ENCODE measurements at places on chromosomes 12 and 14.
A peak's percentile ranks its signal among the peaks of the same experiment; 100 is the strongest.

- no peaks in the 10 kb centered on the region for H3K36me3 ChIP-seq
- no peak overlapping the region for H3K27ac ChIP-seq
- H3K27me3 ChIP-seq = no peaks in the 10 kb centered on the region
- H3K4me3 ChIP-seq = no peak overlapping the region
- H3K4me1 ChIP-seq = no peaks in the 10 kb centered on the region
Measured at GRCh38 chr12:113537046-113537750, 65.5 kb upstream of the LHX5 start.

DNA sequence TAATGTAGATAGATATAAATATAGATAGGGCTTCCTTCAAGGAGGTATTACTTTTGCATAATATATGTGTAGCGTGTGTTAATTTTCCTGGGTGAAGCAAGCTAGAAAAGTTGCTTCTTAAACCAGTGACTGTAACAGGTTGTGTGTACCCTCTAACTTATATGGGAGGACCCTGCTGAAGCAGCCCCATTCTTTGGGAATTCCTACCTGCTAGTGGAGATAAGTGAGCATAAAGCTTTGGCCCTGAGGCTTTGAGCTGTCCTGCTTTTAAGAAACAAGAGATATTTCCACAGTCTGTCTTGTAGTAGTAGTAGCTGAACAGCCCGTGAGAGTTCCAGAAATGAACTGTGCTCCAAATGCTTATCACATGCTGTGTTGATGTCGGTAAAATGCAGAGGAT is 8.6 kb downstream of the RMST start:
- no peaks in the 10 kb centered on the region for H3K36me3 ChIP-seq
- no peak overlapping the region for H3K27ac ChIP-seq
- H3K27me3 ChIP-seq = no peaks in the 10 kb centered on the region
- DNase-seq = no peak
- H3K4me1 ChIP-seq = no peaks in the 10 kb centered on the region
- no peak overlapping the region for H3K4me3 ChIP-seq

DNA sequence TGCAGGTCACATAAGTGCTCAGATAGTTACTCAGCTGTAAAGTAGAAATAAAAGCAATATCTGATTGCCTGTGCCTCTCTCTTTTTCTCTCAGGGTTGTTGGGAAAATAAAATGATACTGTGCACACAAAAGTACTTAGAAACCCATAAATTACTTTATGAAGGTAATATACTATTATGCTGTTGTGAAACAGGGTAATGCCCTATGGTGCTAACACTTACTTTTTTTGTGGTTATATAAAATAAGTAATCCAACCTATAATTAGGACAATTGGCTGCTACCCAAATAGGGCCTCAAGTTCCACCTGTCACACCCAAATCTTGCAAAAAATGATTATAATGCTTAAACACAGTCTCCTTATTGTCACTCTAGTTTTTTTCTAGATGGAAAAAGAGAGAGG is 50.6 kb downstream of the DAAM1 start:
- H3K27ac ChIP-seq = no peak overlapping the region
- no peaks in the 10 kb centered on the region for H3K36me3 ChIP-seq
- DNase-seq = no peak
- H3K4me3 ChIP-seq = no peak overlapping the region
- H3K4me1 ChIP-seq = no peaks in the 10 kb centered on the region

- no peak overlapping the region for H3K27ac ChIP-seq
- H3K27me3 ChIP-seq = no peaks in the 10 kb centered on the region
- no peak for DNase-seq
- no peak overlapping the region for H3K4me3 ChIP-seq
Measured at GRCh38 chr14:98966016-98966415, 306.0 kb downstream of the BCL11B start.

DNA sequence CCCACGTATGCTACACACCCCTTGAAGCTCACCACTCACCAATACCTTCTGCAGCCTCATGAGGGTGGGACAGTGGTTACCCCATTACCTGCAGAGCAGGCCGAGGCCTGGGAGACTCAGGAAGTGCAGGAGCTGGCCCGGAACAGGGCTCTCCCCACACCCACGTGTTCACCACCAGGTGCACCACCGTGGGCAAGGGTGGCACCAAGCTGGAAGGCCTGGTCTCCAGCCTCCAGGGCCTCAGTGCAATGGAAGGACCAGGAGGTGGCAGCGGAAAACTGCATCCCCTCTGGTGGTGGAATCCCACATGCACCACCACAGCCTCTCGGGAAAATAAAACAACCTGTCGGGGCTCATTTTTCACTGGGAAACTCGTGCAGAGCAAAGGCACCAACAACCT is 36.4 kb downstream of the ITPK1 start:
- no peak for DNase-seq
- H3K4me3 ChIP-seq = no peak overlapping the region
- H3K4me1 ChIP-seq = peaks cover 2% of the 10 kb centered on the region

DNA sequence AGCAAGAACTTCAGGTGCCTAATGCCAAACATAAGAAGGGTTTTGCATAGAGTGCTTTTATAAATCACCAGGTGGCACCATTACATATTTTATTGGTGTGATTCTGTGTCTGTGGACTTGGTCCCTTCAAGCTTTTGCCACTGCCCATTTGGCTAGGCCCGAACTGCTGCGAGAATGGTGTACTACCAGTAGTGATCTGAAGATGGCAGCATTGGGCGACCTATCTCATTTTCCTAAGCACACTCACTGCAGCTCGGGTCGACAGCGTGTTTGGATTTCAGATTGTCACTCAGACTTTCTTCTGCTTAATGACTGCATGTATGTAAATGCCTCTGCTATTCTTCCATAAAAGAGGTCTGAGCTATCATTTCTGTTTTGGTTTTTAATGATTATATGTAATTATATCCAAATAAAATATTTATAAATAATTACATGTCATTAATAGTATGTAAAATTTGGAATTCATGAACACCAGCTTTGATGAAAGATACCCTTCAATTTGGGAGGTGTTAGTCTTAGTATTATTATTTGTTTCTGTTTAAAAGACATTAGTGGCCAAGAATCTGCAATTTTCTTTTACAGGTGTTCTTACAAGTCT is 78.5 kb downstream of the TPH2 start:
- no peaks in the 10 kb centered on the region for H3K36me3 ChIP-seq
- DNase-seq = peak; percentile 80
- no peaks in the 10 kb centered on the region for H3K4me1 ChIP-seq

GRCh38 chr12:52436000-52436827 is 2.0 kb upstream of the KRT75 start:
- H3K27ac ChIP-seq = no peak overlapping the region
- H3K27me3 ChIP-seq = no peaks in the 10 kb centered on the region
- no peaks in the 10 kb centered on the region for H3K4me1 ChIP-seq
- no peak for DNase-seq
- no peaks in the 10 kb centered on the region for H3K36me3 ChIP-seq

GRCh38 chr14:81797315-81797714 is 263.7 kb upstream of the SEL1L start:
- H3K27ac ChIP-seq = no peak overlapping the region
- no peak for DNase-seq
- no peaks in the 10 kb centered on the region for H3K27me3 ChIP-seq
- H3K4me1 ChIP-seq = no peaks in the 10 kb centered on the region
- H3K36me3 ChIP-seq = no peaks in the 10 kb centered on the region

DNA sequence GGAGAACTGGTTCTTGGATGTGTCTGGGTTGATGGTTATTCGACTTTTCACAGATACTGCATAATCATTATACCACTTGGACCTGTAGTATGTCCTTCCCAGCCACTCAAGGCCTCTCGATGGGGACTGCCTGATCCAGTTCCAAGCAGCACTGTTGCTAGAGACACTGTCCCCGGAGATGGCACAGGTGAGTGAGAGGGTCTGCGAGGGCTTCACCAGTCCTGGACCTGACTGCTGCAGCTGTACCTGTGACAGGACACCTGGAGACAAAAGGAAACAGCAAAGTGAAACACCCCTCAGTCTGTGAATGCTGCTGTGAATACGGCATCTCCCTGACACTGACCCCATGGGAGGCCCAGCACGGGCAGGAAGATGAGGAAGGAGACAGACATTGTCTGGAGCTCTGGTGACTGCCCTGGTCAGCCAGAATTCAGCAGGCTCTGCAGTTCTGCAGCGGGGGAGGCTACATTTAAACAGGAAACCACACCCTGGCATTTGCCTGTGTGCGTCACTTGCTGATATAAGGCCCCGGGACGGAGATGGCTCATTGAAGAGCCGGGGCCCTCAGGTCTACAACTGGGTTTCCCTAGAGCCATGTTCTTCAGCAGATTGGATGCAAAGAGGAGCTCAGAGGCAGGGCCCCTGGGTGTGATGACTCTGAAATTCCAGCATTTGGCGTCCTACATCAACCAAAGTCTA is 413.6 kb downstream of the TMEM121 start:
- H3K36me3 ChIP-seq = no peaks in the 10 kb centered on the region
- no peaks in the 10 kb centered on the region for H3K27me3 ChIP-seq
- DNase-seq = no peak
- no peaks in the 10 kb centered on the region for H3K4me1 ChIP-seq
- H3K27ac ChIP-seq = no peak overlapping the region

DNA sequence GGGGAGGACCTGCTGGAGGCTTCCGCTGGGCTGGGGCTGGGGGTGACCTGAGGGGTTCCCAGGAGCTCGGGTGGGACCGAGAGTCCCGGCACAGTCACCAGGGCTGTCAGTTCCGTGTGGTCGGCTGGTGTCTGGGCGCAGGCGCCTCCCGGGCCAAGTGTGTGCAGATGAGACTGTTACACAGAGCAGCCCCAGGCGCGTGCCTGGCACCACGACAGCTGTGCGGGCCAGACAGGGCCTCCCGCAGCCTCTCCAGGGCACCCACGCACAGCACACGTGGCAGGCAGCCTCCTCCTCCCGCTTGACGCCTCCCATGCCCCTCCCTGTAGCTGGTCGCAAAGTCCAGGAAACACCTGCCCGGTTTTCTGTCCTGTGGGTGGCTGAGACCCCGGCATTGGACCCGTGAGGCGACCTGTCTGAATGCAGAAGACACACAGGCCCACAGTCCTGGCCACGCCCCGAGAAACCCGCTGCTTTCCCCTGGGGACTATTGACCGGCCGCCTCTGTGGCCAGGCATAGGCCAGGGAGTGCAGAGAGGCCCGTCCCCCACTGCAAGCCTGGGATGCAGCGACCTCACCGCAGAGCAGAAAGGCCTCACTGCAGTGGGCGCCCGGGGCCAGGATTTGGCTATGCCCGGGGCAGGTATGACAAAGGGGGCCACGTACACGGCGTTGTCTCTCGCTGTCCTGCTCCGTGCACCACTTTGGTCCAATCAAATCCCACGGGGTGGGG is 12.1 kb upstream of the GALNT9 start:
- no peak for DNase-seq
- no peaks in the 10 kb centered on the region for H3K27me3 ChIP-seq
- no peaks in the 10 kb centered on the region for H3K4me1 ChIP-seq

- no peaks in the 10 kb centered on the region for H3K36me3 ChIP-seq
- H3K27me3 ChIP-seq = no peaks in the 10 kb centered on the region
- no peak overlapping the region for H3K27ac ChIP-seq
- no peaks in the 10 kb centered on the region for H3K4me1 ChIP-seq
- H3K4me3 ChIP-seq = no peak overlapping the region
- no peak for DNase-seq
Measured at GRCh38 chr14:26170885-26171284, 426.9 kb downstream of the NOVA1 start.

- H3K36me3 ChIP-seq = no peaks in the 10 kb centered on the region
- peak; percentile 98 for DNase-seq
- H3K27me3 ChIP-seq = no peaks in the 10 kb centered on the region
- no peak overlapping the region for H3K4me3 ChIP-seq
- H3K27ac ChIP-seq = peak overlapping the region; percentile 85
- H3K4me1 ChIP-seq = peaks cover 11% of the 10 kb centered on the region
Measured at GRCh38 chr14:101927859-101928258, 36.5 kb upstream of the DYNC1H1 start.

DNA sequence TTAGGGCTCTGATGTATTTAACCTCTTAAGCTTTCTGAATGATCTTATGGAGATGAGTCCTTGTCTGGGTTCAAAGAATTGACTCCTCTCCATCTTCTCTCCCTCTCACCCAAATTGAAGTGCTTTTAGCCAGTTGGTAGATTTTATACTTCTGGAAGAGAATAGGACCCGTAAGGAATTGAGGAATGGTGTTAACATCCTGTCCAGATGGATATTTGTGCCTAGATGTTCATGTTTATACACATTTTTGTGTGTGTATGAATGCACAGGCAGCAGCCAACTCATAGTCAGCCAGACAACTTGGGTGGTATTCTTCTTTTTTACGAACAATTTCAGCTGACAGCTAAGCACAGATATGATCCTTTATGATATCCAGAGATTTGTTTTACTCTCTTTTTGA is 449.6 kb upstream of the RGS6 start:
- H3K4me1 ChIP-seq = no peaks in the 10 kb centered on the region
- H3K4me3 ChIP-seq = no peak overlapping the region
- no peak overlapping the region for H3K27ac ChIP-seq

DNA sequence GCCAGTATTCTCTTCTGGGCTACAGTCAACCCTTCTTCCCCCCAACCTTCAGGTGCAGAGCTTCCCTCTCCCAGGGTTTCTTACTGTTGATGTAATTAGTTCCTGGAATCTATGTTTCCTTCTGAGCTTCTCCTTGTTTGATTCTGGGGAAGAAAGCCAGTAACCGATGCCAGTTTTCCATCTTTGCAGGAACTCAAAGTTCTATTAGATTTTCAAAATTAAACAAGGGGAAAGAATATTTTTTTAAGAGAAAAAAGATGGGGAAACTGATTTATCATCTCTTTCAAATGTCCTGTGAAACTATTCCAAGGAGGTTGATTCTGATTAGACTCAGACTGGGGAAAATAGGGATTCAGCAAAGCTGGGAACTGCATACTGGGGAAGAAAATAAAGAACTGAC is 17.9 kb upstream of the FAM234B start:
- DNase-seq = no peak
- H3K36me3 ChIP-seq = no peaks in the 10 kb centered on the region
- no peak overlapping the region for H3K4me3 ChIP-seq
- no peaks in the 10 kb centered on the region for H3K27me3 ChIP-seq
- H3K27ac ChIP-seq = no peak overlapping the region

- H3K27me3 ChIP-seq = peaks cover 2% of the 10 kb centered on the region
Measured at GRCh38 chr12:95857156-95857555, 1.6 kb upstream of the SNRPF start.

DNA sequence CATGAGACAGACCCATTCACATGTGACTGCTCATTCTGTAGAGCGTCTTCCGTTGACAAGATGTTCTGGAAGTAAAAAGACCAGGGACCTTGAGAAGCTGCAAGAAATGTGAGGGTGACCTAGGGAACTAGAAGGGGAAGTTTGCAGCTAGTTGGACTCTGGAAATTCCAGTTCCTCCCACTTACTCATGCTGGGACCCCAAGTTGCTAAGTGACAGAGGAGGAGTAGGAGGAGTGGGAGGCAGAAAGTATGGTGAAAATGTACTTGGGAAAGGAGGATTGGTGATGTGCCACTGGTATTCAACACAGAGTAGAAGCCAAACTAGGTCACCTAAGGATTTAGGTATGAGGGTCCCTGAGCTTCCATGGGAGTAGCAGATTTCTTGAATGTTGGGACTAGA is 132.4 kb downstream of the KCNA5 start:
- peaks cover 8% of the 10 kb centered on the region for H3K4me1 ChIP-seq
- no peak overlapping the region for H3K4me3 ChIP-seq
- H3K27ac ChIP-seq = no peak overlapping the region

Data from fibroblast of lung (primary cell).